ENCODE measurements at places on chromosomes 6 and 20. TPM values are rescaled to one million over a fixed set of nuclear protein-coding genes. Genes with fewer than 3 reads are reported as not detected.

ARFGAP1 gene
- 33.4 TPM for total RNA-seq

ARHGAP40 gene
- total RNA-seq, result not detected

OR2B6 gene
- not detected for total RNA-seq

REM1 gene
- 1.5 TPM for total RNA-seq

ERVFRD-1 gene
- total RNA-seq, result not detected

PBOV1 gene
- total RNA-seq, result not detected

FAM209B gene
- 0.47 TPM for total RNA-seq

RBBP8NL gene
- total RNA-seq, result not detected

C4A gene
- 76.2 TPM for total RNA-seq

FOXP4 gene
- 15.0 TPM for total RNA-seq

BPI gene
- not detected for total RNA-seq

PLG gene
- total RNA-seq, result not detected

ZNF165 gene
- total RNA-seq, result 0.55 TPM

MUC22 gene
- 0.08 TPM for total RNA-seq

TMEM244 gene
- total RNA-seq, result not detected

SAMD5 gene
- total RNA-seq, result 0.33 TPM

GNRH2 gene
- not detected for total RNA-seq

C6orf141 gene
- total RNA-seq, result 0.41 TPM

Data from left ventricle myocardium inferior (tissue), 1 donor.